Hematopoietic multipotent progenitor cell treated with erythropoietin and hydrocortisone succinate and interleukin-3 and kit ligand, for 17 days (in vitro differentiated cells): ENCODE measurements at places on chromosomes 4 and X.

GRCh38 chrX:134369576-134369975, 90.4 kb upstream of the HPRT1 start:
- no peak for DNase-seq

DNA sequence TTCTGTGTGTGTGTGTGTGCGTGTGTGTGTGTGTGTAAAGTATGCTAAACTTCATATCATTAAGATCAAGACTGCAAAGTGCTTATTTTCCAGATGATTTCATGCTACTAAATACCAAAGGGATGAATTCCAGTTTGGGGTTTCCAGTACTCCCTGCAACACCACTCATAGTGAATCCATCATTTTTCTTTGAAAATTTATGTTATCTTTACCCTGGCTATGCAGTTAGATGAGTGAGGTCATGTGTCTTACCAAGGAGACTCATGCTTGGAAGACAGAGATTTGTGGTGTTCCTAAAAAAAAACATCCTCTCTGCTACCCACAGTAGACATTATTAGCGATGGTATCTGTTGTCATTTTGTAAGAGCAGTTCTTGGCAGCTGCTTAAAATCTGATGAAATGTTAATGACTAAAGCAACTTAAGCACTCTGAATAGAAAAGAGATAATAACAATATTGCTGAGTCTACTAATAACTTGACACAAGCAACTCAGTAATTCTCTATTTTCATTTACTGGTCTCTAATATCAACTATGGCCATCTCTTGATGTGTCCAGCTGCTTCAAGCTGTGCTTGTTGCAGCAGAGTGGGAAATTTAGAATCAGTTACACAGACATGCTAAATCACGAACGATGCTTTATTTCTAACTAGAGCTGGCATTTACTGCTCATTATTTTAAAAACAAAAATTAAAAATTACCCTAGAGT, 1953.0 kb upstream of the IGFBP7 start:
- no peak for DNase-seq

GRCh38 chr4:37662251-37662650, 23.9 kb downstream of the RELL1 start:
- no peak for DNase-seq

DNA sequence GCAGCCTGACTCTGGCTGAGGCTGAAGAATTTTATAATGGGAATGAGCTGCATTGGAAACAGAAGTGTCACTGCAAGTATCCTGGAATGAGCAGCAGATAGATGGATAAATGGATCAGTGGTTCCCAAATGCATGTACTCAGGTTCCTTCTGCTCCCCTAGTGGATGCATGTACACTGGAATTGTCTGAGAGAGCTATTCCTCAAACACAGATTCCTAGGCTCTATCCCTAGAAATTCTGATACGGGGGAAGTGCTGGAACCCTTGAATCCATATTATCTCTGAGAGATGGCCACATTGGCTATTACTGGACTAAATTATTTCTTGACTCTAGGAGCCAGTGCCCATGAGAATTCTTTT, 64.8 kb downstream of the TMEM131L start:
- DNase-seq, result no peak

DNA sequence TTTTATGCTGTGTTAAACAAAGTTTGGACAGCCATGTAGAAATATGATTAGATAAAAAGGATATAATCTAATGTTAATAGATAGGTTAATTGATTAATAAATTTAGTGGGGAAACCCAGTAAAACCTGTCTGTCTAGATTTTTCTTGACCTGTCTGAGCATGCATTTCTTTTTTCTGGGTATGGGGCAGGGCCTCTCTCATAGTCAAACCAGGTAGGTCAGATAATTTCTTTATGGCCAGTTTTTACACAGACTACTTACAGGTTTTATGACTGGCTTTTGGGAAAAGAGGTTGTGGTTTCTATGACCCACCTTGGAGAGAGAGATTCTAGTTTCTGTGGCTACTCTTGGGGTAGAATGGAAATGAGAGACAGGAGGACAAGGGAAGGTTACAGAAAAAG, 135.6 kb upstream of the EPHA5 start:
- DNase-seq, result no peak

DNA sequence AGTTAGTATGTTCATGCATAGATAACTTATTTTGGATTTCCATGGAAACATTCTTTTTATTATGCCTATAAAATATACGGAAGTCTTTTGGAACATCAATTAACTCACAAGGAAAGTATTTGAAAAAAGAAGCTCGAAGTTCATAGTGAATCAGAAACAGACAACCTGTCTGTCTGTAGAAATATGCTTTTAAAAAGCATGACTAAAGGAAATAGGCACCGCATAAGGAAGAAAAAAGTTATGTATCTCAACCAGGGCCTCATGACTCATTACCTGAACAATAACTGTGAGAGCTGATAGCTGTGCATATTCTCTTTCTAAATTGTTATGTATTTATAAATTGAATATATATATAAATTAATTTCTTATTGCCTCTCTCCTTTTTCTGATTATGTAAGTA, 324.1 kb downstream of the TLL1 start:
- DNase-seq, result no peak

DNA sequence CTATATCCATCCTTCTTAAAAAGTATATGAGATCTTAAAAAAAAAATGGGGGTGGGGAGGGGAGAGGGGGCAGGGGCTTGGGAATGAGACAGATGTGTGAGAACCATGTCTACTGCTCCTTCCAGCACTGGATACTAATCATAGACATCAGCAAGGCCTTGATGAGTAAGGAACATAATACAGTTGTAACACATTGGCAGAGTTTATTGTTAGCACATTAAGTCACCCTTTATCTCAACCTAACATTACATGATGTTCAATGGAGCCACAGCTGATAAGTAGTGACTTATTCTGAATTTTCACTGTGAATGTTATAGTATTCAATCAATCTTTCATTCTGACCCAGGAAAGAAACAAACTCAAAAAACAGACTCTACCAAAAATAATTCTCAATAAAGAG, 47.3 kb upstream of the KCNE5 start:
- DNase-seq, result no peak

DNA sequence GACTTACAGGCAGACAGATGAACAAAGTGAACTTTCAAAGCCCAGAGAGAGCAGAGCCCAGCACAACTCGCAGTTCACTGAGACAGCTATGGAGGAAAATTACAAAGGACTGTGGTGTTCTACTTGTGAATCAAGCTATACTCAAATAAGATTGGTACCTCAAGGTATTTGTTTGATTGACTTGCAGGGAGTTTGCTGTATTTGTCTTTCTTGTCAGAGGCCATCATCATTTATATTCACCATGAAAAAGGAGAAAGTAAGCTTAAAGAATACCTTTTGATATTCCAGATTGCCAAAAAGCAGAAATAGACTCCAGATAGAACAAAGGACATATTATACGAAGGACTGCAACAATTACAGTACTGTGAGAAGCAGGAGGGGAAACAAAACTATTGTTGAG, 1047.9 kb downstream of the RPA4 start:
- no peak for DNase-seq

GRCh38 chrX:24146283-24146949, 3.1 kb upstream of the ZFX start:
- DNase-seq, result no peak

DNA sequence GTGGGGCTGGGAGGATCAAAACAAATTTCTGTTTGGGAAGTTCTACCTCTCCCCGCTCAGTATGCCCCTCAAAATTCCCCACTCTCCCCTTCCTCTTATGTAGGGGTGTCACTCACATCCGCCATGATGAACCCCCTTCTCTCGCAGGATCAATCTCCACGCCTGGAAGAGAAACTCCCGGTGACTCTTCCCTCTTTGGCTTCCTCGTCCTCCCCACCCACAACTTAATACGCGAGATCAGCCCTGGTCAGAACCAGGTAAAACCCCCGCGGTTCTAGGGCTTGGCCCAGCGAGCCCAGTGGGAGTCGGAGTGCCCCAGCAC, 427 bp downstream of the LAMTOR3 start:
- DNase-seq, result no peak

DNA sequence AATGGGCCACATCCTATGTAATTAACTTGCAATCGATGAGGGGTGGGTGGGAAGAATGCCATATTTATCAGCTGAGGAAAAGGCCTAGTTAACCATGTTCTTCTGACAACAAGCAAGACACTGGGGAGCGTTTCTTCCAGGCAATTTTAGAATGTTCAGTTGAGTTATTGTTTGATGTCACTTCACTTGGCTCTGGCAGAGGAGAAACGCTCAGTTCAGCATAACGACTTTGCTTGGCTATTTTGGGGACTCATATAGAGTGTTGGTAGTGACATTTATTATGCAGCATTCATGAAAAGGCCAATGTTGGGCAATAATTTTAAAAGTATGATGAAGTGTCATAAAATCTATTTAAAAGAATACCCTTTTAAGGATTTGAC, 648 bp downstream of the SYNPO2 start:
- no peak for DNase-seq

- DNase-seq, result no peak
Measured at GRCh38 chr4:113582737-113583136, 178.8 kb downstream of the CAMK2D start.

GRCh38 chr4:62018537-62018936, 818.4 kb downstream of the ADGRL3 start:
- no peak for DNase-seq

DNA sequence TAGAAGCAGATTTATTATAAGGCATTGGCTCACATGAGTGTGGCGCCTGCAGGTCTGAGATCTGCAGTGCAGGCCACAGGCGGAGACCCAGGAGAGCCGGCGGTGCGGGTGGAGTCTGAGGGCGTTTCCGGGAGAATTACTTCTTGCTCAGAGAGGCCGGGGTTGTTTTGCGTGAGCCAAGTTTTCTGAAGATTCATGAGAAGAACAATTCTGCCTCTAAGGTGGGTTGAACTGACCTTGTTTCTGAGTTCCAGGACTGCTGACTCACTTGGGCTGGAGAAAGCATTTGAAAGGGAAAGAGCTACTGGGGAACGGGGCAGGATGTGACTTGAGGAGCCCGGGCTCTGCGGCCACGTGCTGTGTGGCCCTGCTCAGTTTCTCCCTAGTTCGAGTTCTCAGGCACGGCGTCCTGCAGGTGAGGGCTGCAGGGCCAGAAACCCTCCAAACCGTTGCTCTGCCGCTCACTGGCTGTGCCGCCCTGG, 36.7 kb upstream of the SORCS2 start:
- no peak for DNase-seq

DNA sequence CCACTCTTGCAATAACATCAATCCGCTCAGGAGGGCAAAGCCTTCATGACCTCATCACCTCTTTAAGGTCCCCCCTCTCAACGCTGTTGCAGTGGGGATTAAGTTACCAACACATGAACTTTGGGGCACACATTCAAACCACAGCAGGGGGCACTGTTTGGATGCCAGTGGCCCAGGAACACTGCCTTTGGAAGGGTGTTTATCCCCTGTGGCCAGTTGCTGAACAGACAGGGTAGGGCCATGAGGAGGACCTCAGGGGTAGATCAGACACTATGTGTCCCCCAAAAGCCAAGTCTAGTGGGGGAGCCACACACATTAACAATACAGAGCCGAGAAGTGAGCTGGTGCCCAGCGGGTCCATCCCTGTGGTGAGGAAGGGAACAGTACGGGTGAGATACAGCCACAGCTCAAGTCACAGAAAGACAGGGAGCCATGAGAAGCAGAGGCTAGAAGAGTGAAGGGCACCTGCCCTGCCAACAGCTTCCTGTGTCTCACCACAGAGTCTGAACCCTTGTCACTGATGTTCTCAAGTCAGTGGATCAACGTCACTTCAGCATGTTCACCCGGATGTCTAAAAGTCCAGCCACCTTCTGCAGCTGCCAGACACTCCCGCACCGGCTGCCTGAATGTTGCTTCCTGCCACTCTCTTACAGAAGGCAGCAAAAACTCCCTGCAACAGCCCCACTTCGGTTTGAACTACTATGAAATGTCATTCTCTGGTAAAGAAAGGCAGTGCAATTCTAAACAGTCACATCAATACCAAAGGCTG, 19.9 kb upstream of the MXD4 start:
- DNase-seq, result no peak

GRCh38 chr4:86939729-86940575, 5.1 kb downstream of the AFF1 start:
- DNase-seq, result no peak

DNA sequence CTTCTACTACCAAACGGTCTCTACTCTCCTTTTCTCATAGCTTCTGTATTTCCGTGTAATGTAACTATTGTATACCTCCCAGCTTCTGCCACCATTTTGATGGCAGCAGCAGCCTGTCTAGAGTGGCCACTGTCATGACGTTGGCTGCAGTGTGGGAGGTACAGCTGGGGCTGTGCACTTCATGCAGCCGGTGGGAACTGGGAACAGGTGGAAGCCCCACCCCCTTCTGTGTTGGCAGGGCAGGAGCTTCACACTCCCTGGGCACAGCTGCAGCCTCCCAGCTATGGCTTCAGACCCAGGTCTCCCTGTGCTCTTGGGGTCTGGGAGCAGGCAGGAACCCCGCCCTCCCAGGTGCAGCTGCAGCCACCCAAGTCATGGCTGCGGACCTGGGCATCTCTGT, 49.8 kb upstream of the SEC24B start:
- no peak for DNase-seq

DNA sequence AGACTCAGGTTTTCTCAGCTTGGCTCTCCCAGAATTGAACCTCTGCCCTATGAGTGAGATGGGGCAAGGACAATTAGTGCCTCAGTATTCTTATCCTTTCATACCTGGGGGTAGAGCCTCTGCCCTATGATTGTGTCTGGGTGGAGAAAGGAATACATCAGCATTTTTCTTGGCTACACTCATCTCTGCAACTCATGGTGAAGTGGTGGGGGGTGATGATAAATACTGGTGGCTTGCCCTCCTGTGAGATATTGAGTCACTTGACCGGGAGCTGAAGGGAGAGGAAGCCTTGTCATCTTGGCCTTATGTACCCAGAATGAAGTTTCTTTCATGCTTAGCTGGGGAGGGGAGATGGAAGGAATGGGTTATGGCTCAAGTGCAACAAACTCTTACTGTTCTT, 71.3 kb upstream of the ENOX2 start:
- DNase-seq, result no peak

DNA sequence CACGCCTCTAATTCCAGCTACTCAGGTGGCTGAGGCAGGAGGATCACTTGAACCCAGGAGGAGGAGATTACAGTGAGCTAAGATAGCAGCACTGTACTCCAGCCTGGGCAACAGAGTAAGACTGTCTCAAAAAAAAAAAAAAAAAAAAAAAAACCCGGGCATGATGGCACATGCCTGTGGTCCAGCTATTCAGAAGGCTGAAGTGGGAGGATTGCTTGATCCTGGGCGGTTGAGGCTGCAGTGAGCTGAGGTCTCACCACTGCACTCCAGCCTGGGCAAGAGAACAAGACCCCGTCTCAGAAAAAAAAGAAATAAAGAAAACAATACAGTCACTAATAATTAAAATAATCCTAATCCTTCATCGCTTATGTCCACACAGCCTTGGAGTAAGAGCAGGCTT, 68.1 kb downstream of the APBB2 start:
- no peak for DNase-seq

GRCh38 chr4:87985097-87985886, 9.8 kb downstream of the SPP1 start:
- peak; percentile 9 for DNase-seq

- no peak for DNase-seq
Measured at GRCh38 chr4:84531689-84532088, 32.6 kb upstream of the NKX6-1 start.

- DNase-seq, result no peak
Measured at GRCh38 chrX:120749141-120749846, 119.4 kb upstream of the C1GALT1C1 start.

- no peak for DNase-seq
Measured at GRCh38 chr4:186736466-186736865, 12.8 kb upstream of the FAT1 start.
